B cell (primary cell): ENCODE measurements at places on chromosomes 2 and 18. TPM values are rescaled to one million over a fixed set of nuclear protein-coding genes. Genes with fewer than 3 reads are reported as not detected.

The SERTAD2 gene
- 49.5 and 51.2 TPM in 2 replicates for total RNA-seq

The IRS1 gene
- total RNA-seq: 10.0 and 11.9 TPM in 2 replicates

The FSIP2 gene
- total RNA-seq: 0.41 and 0.54 TPM in 2 replicates

The ALLC gene
- not detected in 2 replicates for total RNA-seq

The TXNDC2 gene
- total RNA-seq: 0.22 and 0.73 TPM in 2 replicates

The CRYGC gene
- not detected in 2 replicates for total RNA-seq

GRCh38 chr2:47327295-47327694, 75.7 kb upstream of the MSH2 start:
- no peak for DNase-seq
- no peak overlapping the region for H3K27ac ChIP-seq
- no peaks in the 10 kb centered on the region for H3K27me3 ChIP-seq
- H3K36me3 ChIP-seq: no peaks in the 10 kb centered on the region
- H3K4me3 ChIP-seq: no peak overlapping the region
- H3K4me1 ChIP-seq: peaks cover 21% of the 10 kb centered on the region

DNA sequence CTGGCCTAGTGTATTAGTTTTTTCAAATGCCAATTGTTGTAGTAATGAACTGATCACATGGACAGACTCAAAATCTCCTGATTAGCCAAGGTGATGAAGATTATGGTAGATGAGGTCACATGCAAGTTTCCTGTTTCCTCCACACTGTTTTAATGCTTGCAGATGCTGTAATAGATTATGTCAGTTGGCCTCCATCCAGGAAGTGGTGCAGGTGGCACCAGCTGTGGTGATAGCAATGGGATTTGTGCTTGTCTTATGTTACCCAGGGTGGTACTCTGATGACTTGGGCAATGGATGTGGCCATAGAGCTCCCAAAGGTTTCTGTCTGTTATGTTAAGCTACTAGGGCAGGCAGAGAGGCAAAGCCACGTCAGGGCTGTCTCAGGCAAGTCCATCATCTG, 332.9 kb upstream of the DDX18 start:
- H3K36me3 ChIP-seq: no peaks in the 10 kb centered on the region
- H3K27ac ChIP-seq: no peak overlapping the region
- no peak for DNase-seq

GRCh38 chr2:106561356-106561755, 74.2 kb downstream of the CD8B2 start:
- H3K36me3 ChIP-seq: no peaks in the 10 kb centered on the region
- no peak overlapping the region for H3K4me3 ChIP-seq
- H3K27ac ChIP-seq: no peak overlapping the region
- H3K27me3 ChIP-seq: no peaks in the 10 kb centered on the region
- H3K4me1 ChIP-seq: no peaks in the 10 kb centered on the region

GRCh38 chr2:71282493-71282892, 49.1 kb upstream of the ZNF638 start:
- DNase-seq: peak; percentile 21
- H3K27me3 ChIP-seq: peaks cover 2% of the 10 kb centered on the region
- H3K4me3 ChIP-seq: no peak overlapping the region
- peaks cover 5% of the 10 kb centered on the region for H3K4me1 ChIP-seq
- no peaks in the 10 kb centered on the region for H3K36me3 ChIP-seq

DNA sequence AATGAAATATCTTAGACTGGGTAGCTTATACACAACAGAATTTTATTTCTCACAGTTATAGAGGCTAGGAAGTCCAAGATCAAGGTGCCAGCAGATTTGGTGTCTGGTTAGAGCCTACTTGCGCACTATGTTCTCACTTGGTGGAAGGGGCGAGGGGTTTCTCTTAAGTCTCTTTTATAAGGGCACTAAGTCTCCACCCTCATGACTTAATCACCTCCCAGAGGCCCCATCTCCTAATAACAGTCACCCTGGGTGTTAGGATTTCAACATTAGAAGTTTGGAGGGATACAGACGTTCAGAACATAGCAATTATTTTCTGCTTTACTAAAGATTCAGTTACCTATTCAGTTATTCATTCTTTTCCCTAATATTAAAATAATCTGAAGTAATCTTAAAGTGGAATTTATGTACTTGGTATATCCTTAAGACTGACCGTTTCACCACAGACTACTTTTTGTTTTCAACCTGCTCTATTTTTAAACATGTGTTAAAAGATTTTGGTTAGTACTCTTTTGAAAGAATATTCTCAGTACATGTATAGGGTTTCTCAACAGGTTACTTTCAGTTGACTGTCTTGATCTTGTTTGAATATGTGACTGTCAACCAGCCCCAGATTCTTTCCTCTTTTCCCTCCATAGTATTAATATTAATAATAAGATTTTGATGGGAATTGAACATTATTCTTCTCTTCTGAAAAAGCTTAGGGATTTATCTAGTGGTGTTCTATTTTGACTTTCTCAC, 130.0 kb downstream of the TAF4B start:
- no peaks in the 10 kb centered on the region for H3K27me3 ChIP-seq
- no peak overlapping the region for H3K4me3 ChIP-seq
- DNase-seq: no peak
- peaks cover 3% of the 10 kb centered on the region for H3K36me3 ChIP-seq
- H3K4me1 ChIP-seq: no peaks in the 10 kb centered on the region
- no peak overlapping the region for H3K27ac ChIP-seq

DNA sequence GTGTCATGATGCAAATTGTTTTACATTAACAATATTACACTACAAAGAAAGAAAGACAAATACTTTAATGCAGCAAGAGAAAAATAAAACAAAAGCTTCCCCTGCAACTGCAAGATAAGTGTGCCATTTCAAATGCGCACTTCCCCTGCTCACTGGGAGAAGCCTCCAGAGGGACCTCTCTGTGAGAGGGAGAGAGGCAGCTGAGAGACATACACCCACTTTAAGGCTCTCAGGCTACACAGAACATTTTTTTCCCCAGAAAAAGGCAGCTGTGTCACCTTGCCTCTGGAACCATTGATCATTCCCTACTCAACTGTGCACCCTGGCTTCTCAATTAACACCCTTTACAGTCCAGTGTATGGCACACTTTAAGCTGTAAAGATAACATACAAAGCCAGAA, 75.2 kb downstream of the DPP4 start:
- no peak overlapping the region for H3K4me3 ChIP-seq
- H3K27ac ChIP-seq: no peak overlapping the region
- H3K36me3 ChIP-seq: no peaks in the 10 kb centered on the region
- DNase-seq: no peak

DNA sequence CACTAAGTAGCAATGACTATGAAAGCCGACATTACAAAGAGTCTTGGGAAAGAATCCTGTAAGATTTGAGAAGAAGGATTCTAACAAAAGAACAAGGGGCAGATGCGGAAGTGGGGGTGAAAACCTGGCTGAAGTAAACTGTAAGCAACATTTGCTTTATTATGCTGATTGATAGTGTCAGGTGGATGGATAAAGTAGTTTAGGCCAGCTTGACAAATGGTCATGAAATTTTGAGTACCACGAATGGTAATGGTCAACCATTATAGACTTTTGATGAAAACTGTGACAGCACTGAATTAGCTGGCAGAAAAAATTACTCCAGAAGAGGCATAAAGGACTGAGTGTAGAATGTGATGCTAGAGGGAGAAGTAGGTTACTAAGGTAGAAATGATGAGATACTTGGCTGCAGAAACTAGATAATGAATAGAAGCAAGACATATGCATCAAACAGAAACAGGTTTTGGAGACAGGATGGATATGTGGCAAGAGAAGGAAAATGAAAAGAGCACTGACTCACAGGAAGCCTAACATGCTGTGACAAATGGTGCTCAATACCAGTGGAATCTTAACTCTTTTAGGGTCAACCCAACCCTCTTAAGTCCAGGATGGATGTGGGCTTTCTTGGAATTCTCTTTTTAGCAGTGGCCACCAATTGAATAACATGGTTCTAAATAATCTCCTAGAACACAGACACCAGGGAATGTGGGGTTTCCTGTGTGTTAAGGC, 6.8 kb downstream of the THUMPD2 start:
- no peaks in the 10 kb centered on the region for H3K4me1 ChIP-seq
- peaks cover 18% of the 10 kb centered on the region for H3K36me3 ChIP-seq
- H3K27me3 ChIP-seq: no peaks in the 10 kb centered on the region
- H3K27ac ChIP-seq: no peak overlapping the region
- H3K4me3 ChIP-seq: no peak overlapping the region

DNA sequence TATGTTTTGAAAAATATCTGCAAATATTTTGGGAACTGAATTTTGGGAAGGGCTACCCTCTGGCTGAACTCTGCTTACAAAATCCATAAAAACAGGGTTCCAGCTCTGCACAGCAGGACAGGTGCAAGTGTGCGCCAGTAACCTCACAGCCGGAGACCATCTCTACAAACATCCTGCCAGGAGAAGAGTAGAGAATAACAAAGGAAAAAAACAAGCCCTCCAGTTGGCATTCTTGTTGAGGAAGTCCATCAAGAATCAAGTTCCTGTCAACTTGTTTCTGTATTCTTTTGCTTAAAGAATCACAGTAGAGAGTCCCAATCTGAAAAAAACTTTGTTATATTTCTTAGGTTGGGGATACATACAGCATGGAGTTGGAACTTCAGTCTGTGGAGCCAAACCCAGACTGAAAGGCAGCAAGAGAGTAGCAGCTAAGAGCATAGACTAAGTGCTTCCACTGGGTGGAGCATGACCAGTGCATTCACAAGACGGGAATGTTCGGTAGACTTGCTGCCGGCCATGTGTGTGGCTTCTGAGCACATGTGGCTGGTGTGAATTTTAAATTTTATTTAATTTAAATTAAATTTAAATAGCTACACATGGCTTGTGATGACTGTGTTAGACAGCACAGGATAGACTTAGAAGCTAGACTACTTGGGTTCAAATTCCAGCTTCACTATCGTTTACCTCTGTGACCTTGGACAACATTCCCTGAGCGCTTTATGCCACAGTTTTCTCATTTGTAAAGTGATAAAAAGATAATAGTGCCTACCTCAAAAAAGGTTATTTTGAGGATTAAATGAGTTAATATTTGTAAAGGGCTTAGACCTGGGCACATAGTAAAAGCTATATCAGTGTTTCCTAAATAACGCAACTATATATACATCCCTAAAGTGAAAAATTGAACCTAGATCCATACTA, 41.9 kb downstream of the SPTBN1 start:
- no peak for DNase-seq
- no peak overlapping the region for H3K27ac ChIP-seq
- no peaks in the 10 kb centered on the region for H3K4me1 ChIP-seq
- H3K4me3 ChIP-seq: no peak overlapping the region

DNA sequence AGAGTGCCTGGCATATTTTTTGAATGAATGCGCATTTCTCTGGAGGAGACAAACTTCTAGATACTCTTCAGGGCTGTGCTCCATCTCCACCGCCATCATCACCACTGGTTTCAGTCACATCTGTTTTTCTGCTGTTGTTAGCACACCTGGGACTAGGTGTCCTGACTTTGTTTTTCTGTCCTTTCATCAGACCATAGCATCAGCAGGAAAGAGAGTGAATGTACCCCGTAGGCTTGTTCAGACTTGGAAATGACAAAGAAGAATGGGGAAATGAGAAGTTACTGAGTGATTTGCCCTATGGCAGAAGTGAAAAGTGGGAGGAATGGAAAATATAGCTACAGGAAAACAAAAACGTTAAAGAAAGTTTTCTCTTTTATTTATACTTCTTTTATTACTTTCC, 965.2 kb upstream of the FANCL start:
- DNase-seq: no peak
- no peak overlapping the region for H3K4me3 ChIP-seq
- no peaks in the 10 kb centered on the region for H3K4me1 ChIP-seq

- H3K36me3 ChIP-seq: no peaks in the 10 kb centered on the region
- peak overlapping the region; percentile 56 for H3K4me3 ChIP-seq
- peaks cover 12% of the 10 kb centered on the region for H3K4me1 ChIP-seq
- DNase-seq: peak; percentile 69
These were observed 19.4 kb upstream of the PAX3 start for GRCh38 chr2:222318026-222318711.

- no peak overlapping the region for H3K4me3 ChIP-seq
- no peaks in the 10 kb centered on the region for H3K36me3 ChIP-seq
- no peak overlapping the region for H3K27ac ChIP-seq
- no peaks in the 10 kb centered on the region for H3K4me1 ChIP-seq
- DNase-seq: no peak
These were observed 213.7 kb downstream of the TSN start for GRCh38 chr2:121969166-121969565.

GRCh38 chr2:201058914-201059313, 12.6 kb downstream of the HYCC2 start:
- peaks cover 4% of the 10 kb centered on the region for H3K4me1 ChIP-seq
- H3K36me3 ChIP-seq: peaks cover 17% of the 10 kb centered on the region
- H3K4me3 ChIP-seq: no peak overlapping the region
- no peak for DNase-seq
